ENCODE measurements at places on chromosomes 1 and 21.

GRCh38 chr1:193741228-193741627, 554.8 kb upstream of the B3GALT2 start:
- DNase-seq: no peak

DNA sequence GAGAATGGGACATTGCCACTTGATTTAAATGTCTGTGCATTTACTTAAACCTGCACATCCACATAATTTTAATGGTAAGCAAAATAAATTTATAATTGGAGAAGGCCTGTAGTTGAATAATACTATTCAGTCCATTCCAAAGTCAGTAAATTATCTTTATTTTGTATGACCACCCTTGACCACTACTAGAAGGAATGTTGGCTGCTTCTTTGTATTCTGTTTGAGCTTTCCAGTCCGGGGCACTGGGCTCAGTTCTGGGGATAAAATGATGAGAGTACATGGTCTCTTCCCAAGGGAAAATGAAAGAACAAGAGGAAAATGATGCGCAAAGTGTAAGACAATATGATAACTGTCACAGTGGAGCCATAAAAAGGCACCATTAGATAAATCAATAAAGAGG, 98.9 kb downstream of the CRB1 start:
- no peak for DNase-seq

- peak; percentile 67 for DNase-seq
Observed at GRCh38 chr1:55380355-55380970, 165.3 kb upstream of the USP24 start.

DNA sequence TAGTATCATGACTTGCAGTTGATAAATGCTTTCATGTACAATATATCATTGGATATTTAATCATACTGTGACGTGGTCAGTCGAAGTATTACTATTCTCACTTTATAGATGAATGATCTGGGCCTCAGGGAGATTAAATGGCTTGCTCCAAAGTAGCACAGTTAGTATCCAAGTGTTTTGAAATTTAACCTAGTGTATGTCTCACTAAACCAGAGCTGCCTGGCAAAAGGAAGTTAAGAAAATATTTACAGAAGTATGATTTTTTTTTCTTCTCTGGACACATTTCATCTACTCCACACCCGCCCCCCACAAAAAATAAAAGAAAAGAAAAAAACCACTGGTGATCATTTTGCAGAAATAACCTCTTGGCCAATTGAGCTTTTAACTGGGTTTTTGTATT, 71.9 kb upstream of the CXADR start:
- DNase-seq: no peak

- DNase-seq: no peak
Observed at GRCh38 chr1:167071286-167071685, 18.9 kb downstream of the GPA33 start.

DNA sequence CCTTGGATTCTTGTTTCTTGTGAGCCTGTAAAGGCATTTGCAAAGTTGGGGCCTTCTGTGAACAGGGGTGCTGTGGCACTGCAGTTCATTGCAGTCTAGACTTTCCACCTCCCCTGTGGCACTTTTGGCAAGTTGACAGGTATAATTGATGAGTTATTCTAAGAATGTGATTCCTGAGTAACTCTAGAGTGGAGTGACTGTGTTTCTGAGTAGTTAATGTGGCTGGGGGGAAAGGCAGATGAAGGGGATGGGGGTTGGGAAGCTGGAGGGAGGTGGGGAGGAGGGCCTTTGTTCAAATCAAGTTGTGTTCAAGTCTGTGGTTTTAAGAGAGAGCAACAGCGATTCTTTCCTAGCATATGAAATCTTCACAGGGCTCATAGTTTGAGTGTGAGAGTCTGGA, 32.9 kb downstream of the PBX1 start:
- no peak for DNase-seq

- DNase-seq: no peak
Observed at GRCh38 chr1:18239671-18240070, 132.1 kb downstream of the IGSF21 start.

DNA sequence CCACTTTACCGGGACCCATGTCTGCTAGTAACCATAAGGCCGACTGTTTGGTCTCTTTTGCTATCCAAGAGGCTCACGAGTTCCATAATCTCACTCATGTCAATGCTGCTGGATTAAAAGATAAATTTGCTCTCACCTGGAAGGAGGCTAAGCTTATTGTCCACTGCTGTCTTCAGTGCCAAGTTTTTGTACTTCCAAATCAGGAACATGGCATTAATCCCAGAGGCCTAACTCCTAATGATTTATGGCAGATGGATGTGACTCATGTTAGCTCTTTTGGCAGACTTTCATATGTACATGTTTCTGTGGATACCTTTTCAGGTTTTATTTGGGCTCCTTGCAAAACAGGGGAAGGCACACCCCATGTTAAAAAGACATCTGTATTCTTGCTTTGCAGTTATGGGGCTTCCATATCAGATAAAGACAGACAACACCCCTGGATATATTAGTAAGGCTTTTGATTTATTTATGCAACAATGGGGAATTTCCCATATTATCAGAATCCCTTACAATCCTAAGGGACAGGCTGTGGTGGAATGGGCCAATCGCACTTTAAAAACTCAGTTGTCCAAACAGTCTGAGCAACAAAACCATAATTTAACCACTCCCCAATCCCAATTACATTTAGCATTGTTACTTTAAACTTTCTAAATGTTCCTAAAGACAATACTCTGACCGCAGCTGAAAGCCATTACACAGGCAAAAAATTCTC, 162.7 kb downstream of the IER5 start:
- DNase-seq: peak; percentile 23

DNA sequence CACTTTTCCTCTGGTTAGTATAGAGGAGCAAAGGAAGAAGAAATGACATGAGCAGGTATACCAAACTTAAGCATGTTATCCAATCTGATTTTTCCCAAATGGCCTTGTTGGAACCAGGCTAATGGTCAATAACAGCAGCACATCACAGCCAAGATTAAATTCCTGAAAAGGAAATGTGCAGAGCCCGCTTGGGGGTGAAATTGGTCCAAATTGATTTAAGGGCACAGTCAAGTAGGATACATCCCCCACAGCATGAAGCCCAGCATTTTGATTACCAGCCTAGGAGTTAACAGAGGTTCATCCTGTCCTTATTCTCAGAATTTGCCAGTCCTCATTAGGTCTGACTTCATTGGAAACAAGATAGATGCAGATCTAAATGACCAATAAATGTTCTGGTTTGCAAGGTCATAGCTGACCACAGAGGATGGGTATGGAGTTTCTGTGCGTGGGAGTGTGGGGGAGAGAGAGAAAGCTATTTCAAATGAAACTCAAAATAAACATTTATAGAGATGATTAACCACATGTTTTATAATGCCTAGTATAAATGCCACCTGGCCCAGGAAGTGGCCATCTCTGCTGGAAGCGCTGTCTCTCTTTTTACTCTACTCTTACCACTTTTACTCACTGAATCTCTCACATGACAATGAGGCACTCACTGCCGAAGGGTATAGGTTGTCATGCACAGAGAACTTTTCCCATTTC, 38.7 kb downstream of the RGS5 start:
- DNase-seq: no peak

DNA sequence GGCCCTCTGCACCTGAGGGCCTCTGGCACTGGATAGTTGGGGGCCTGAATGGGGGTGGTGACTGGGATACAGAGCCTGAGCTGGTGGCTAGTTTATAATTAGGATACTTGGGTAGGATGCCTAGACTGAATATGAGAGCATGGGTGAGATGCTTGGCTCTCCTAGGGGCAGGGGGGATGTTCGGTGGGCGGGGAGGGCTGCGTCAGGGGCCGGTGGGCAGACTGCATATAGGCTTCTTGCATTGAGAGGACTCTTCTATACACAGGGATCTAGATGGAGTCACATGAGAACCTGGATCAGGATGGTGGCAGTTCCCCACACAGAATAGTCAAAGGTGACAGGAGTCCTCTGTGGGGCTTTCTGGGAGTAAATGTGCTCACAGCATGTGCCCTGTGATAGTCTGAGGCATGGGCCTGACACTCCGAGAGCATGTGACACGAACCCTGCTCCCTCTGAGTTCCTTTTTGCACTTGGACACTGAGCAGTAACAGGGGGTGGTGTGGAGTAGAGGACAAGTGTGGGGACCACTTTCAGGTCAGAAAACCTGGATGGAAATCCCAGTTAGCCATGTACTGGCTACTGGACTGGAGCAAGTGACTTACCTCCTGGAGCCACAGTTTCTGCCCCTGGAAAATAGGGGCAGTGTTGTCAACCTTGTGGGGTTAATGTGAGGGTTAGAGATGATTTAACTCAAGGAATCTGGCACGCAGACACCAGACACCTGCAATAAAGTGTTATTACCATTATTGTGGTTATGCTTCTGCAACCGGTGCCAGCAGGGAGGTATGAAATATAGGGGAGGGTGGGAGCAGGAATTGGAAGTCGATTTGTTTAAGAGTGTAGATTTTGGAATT, 2.2 kb downstream of the MAP7D1 start:
- DNase-seq: no peak

DNA sequence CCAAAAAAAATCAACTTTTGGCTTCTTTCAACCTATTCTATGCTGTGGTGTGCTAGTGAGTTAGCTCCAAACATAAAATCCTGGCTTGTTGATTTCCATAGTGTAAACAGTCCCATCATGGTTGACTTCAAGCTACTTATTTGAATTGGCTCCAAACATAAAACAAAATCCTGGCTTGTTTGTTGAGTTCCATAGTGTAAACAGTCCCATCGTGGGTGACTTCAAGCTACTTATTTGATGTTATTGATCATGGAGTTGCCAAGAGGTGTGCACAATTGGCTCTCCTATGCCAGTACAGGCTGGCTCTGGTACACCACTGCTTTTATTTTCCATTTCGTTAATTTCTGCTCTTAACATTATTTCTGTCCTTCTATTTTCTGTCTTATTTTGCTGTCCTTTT, 1.8 kb upstream of the COA6 start:
- no peak for DNase-seq

DNA sequence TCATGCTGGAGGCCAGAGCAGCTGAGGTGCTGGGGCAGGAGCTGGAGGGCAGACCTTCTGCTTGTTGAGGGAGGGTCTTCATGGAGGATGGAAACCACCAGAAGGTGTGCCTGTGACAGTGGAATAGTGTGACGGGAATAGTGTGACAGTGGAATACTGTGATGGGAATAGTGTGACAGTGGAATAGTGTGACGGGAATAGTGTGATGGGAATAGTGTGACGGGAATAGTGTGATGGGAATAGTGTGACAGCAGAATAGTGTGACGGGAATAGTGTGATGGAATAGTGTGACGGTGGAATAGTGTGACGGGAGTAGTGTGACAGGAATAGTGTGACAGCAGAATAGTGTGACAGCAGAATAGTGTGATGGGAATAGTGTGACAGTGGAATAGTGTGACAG, 325.1 kb downstream of the HHAT start:
- DNase-seq: no peak

DNA sequence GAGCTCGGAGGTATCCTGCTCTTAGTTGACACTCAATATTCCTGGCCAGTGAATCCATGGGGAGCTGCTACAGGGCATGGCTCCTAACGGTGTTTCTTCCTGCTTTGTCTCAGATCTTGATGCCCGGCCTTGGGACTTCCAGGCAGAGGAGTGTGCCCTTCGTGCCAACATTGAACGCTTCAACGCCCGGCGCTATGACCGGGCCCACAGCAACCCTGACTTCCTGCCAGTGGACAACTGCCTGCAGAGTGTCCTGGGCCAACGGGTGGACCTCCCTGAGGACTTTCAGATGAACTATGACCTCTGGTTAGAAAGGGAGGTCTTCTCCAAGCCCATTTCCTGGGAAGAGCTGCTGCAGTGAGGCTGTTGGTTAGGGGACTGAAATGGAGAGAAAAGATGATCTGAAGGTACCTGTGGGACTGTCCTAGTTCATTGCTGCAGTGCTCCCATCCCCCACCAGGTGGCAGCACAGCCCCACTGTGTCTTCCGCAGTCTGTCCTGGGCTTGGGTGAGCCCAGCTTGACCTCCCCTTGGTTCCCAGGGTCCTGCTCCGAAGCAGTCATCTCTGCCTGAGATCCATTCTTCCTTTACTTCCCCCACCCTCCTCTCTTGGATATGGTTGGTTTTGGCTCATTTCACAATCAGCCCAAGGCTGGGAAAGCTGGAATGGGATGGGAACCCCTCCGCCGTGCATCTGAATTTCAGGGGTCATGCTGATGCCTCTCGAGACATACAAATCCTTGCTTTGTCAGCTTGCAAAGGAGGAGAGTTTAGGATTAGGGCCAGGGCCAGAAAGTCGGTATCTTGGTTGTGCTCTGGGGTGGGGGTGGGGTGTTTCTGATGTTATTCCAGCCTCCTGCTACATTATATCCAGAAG, 16.7 kb downstream of the ALX3 start:
- DNase-seq: peak; percentile 75

DNA sequence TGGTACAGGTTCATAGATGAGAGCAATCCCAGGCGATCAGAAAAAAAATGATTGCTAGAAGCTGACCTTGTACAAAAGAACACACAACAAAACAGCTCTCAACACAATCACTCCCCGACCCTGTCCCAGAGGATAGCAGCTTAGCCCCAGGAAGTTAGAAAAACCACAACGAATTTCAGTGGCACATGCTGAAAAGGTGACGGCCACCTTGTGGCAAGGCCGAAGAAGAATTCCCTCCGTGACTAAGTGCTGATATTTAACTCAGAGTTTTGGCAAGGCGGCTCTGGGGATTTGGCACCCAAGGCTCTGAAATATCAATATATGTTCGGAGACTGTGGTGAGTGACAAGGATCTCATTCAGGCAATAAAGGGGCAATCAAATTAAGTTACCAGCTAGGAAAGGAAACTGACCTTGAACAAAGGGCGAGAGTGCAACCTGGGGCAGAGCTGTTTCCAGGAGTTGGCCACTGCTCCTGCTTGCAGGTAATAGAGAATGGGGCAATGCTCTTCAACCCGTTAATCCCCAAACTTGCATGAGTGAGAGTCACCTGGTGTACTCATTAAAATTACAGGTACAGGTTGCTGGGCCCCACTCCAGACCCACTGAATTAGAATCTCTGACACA, 96.2 kb downstream of the BEND5 start:
- no peak for DNase-seq

- no peak for DNase-seq
Observed at GRCh38 chr1:234841710-234842231, 231.8 kb upstream of the IRF2BP2 start.

- no peak for DNase-seq
Observed at GRCh38 chr1:26932531-26932930, 11.0 kb downstream of the NUDC start.

DNA sequence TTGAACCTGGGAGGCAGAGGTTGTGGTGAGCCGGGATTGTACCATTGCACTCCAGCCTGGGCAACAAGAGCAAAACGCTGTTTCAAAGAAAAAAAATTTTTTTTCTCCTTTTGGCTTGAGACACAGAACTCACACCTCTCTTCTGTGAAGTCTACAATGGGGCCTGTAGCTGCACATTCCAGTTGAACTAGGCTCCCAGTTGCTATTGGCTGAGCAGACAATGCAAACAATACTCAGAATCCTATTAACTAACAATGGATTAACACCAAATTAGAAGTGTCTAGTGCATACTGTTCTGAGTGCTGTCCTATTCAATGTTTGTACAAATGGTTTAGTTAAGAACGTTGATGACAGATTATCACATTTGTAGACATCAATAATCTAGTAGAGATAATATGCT, 17.6 kb upstream of the MCL1 start:
- no peak for DNase-seq
